ENCODE measurements at places on chromosomes 5 and 9. TPM values are rescaled to one million over a fixed set of nuclear protein-coding genes. Genes with fewer than 3 reads are reported as not detected.
A peak's percentile ranks its signal among the peaks of the same experiment; 100 is the strongest.

DNA sequence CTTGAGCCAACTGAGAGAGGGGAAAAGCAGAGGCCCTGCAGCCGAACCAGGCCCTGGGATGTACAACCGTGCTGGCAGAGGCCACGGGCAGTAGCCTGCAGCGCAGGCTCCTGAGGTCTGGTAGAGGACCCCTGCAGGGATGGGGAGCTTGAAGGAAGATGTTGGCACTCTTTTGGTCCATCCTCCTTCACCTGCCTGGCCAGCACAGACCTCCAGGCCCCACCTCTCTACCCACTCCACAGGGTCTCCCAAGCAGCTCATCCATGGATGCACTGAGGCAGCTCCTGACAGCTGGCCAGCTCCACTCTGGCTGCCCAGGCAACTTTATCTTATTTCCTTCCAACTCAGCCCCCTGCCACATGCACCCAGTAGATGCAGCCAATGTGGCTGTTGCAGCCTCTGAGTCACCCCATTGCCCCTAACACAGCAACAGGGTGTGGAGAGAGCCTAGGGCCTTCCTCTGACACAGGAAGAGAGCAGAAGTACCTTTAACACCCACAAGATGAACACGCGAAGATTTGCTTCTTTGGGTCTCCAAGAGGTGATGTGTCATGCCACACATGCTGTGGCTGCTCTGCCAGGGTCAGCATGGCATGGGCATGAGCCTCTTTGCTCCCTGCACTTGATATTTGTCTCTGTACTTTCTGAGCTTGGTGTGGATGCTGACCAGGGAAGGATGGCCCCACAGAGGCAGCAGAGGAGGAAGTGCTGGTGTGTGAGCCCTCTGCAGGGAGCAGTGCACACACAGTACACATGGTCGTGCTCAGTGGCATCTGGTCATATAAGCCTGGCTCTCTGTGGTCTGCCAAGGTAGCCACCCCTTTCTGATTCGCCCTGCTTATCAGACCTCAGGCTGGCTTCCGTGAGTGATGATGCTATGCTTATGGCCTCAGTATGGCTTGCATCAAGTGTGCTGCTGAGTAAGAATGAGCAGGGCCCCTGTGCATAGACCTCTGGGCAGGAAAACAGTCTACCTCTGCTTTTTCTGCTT, 117.2 kb downstream of the NRG2 start:
- no peak for DNase-seq

GRCh38 chr5:170151097-170151831, 45.6 kb downstream of the FOXI1 start:
- DNase-seq, result no peak

DNA sequence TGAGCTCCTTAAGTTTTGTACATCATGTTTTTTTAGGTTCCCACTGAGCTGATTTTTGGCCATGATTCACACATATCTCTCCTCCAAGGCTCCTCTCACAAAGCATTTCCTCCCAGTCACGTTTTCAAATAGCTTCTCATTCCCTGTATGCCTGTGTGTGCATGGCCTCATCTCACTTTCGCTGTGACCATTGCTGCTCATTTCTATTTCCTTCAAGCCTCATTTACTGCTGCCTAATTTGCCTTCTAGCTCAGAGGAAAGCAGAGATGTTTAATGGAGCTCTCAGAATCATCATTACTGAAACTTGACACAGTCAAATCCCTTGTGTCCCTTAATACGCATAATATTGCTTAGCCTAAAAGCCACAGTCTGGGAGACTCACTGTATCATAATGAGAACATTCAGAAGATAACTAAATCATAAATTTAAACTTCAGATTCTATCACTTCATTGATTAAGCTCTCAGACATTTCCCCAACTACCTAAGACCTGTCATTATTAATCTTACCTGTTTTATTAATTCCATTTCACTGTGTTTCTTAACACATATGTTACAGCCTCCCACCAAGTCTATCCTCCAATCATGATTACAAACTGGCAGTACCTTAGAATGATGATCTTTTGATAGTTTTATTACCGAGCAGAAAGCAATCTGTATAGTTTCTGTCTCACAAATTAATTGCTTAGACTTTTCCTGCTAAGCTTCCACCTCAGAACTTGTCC, 278.3 kb upstream of the PTGER4 start:
- no peak for DNase-seq

PCDHB12 gene
- total RNA-seq, result 1.3 TPM

RETREG1 gene
- total RNA-seq, result 197 TPM

TTF1 gene
- total RNA-seq, result 17.2 TPM

DNA sequence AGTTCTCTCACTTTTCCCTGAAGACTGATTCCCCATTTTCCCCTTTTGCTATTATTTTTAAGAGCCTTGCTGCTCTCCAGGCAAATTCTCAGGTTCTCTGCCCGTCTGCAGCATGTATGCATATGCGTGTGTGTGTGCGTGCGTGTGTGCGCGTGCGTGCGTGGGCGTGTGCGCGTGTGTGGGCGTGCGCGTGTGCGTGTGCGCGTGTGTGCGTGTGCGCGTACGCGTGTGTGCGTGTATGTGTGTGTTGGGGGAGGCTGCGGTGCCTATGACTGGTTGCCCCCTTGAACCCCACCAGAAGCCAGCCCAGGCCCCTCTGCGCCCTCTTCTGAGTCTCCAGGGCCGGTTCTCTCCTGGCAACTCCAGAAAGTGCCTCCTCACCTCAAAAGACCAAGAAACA, 987 bp upstream of the FOXI1 start:
- no peak for DNase-seq

GRCh38 chr9:102072059-102072764, 333.8 kb upstream of the GRIN3A start:
- no peak for DNase-seq

DNA sequence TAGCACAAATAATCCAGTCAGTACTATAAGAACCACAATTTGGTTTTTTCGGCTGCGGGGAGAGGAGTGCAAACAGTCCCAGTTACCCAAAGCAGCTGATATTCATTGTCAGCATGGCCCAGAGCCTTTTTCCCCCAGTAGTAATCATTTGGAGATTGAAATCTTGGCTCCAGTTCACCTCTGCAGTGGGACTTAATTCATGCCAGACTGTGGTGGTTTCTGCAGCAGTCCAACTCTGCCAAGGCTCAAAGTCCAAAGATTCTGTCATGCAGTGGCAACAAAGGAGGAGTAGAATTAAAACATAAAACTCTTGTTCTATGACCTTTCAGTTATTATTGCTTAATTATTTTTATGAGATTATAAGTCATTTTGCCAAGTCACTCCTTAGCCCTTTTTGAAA, 25.0 kb upstream of the TRIM36 start:
- DNase-seq, result no peak

- DNase-seq, result no peak
These were observed 59.0 kb upstream of the KLF4 start for GRCh38 chr9:107548298-107549142.

DNA sequence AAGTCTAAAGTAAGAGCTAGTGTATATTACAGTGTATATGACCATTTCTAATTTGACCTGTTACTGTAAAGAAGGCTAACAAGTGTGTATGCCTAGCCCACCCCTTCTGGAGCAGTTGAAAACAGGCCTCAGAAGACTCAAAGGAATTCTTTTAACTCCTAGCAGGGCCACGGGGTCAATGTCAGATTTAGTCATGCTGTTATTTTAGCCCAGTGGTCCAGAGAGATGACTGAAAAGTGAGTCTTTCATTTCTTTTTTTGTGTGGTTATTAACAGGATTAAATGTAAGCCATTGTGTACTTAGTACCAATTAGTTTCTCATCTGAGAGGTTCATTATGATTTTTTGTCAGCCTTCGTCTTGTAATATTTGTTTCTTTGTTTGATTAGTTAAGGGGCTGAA, 24.4 kb downstream of the ZCCHC7 start:
- DNase-seq, result no peak

NFIB gene
- 116 TPM for total RNA-seq

RMRP gene
- 15,747 TPM for total RNA-seq

- DNase-seq, result peak; percentile 60
These were observed 8.4 kb downstream of the LHX3 start for GRCh38 chr9:136196404-136197083.

SV2C gene
- 0.22 TPM for total RNA-seq

DNA sequence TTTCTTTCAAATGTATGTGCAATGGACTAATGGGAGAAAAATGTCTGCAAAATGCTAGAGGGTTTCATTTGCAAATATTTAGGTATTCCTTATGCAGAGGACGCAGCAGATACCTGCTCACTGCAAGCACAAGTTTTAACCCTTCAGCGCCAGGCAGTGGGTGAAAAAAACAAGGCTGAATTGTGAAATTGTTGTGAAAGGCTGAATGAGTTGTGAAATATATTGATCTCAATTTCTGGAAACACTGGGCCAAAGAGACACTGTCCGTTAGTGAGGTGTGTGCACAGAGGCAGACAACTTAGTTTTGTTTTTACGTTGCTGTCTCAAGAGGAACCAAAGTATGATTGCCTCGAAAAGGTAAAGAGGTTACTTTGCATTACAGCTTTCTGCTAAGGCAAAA, 18.8 kb downstream of the FUBP3 start:
- no peak for DNase-seq

DNA sequence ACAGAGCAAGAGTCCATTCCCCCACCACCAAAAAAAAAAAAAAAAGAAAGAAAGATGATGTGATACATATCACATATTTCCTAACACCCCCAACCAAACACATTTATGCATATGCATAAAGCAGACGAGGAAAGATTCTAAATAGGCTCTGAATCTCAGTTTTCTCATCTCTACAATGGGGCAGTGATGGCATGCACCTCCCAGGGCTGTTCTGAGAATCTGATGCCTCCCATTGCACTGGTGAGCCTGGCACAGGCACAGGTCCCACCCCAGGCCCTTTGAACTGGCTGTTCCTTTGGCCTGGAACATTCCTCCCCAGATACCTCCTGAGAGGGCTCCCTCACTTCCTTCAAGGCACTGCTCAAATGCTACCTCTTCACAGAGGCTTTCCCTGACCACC, 116.5 kb downstream of the C9orf50 start:
- DNase-seq, result no peak

PAM gene
- 959 TPM for total RNA-seq

GRCh38 chr5:119445544-119445943, 6.8 kb upstream of the HSD17B4 start:
- DNase-seq, result no peak

ZNF300 gene
- 0.76 TPM for total RNA-seq

DNA sequence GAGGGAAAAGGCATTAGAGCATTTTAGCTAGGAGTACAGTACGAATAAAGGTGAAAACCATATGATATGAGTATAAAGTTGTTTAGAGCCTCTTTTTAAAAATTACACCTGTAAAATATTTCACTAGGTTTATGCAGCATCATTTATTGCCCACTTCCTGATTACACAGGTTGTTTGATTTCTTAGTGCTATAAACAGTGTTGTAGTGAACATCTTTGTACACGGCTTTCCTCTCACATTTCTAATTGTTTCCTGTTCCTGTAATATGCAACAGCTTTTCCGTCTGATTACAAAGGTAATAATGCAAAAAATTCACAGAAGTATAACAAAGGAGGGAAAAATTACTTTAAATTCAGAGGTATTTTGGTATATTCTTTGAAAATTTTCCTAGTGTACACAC, 13.0 kb downstream of the STOM start:
- DNase-seq, result no peak

BHMT2 gene
- total RNA-seq, result 8.9 TPM

ZBTB43 gene
- total RNA-seq, result 35.1 TPM

DNA sequence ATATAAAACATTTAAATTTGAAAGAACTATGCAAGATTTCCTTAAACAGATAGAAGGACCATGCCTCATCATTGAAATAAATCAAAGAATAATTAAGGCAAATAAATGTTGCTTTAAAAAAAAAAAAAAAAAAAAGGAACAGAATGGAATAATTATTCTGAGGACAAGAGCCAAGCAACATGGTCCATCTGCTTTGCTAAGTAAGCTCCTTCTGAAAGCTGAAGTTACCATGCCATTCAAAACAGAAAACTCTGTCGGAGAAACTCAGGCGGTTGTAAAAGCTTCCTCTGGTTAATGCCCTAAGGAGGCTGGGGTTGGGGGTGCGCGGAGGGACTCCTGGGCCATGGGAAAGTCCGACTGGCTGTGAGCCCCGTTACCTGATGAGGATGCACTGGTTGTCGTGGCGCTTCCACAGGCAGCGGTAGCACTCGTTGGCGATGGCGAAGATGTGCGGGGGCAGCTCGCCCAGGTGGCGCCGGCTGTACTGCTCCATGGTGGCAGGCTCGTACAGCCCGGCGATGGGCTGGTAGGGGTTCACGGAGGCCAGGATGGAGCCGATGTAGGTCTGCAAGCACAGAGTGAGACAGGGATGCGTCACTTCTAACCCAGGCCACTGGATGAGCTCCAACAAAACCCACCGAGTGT, 141.7 kb downstream of the MYO10 start:
- no peak for DNase-seq

GRCh38 chr5:9440517-9440916, 105.4 kb downstream of the SEMA5A start:
- DNase-seq, result no peak

- no peak for DNase-seq
These were observed 68.4 kb downstream of the COL27A1 start for GRCh38 chr9:114223564-114224246.

DNA sequence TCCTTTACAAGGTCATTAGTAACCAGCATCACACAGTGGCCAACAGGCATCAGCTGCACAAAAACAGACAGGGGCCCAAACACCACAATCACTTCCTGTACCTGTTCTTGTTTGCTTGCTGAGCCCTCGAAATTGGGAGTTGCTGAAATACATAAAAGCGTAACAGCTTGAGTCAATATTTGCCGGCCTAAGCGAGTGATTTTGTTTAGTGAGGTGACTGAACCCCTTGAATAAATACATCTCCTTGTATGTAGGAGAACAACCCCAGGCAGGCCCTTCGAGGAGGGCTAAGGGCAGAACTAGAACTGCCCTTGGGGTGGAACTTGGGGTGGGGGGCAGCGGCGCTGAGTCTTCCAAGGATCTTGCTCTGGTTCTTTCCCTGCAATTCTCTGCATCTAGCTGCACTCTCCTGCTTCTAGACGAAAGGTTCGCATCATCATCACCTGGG, 502.5 kb downstream of the RASEF start:
- no peak for DNase-seq

CDH12 gene
- total RNA-seq, result not detected

PGM5 gene
- 151 TPM for total RNA-seq

GRCh38 chr5:3179220-3179619, 416.4 kb upstream of the IRX1 start:
- no peak for DNase-seq

PITX1 gene
- total RNA-seq, result not detected
